ENCODE measurements at places on chromosomes 4 and X.

DNA sequence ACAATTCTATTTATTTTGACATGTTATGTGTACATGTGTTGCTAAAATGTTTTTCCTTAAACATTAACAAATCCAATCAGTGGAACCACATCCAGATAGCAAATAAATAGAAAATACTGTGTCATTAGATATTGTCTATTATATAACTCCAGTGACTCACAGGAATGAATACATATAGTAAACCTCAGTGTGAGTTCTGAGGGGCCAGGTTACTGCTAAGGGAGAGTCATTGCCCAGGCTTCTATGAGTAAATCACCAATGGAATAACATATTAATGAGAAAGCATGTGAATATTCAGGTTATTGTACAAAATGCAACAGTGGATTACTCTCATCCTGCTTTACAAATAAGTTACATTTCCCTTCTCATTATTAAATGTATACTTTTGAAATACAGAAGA is 27.2 kb downstream of the TACR3 start:
- DNase-seq: no peak

DNA sequence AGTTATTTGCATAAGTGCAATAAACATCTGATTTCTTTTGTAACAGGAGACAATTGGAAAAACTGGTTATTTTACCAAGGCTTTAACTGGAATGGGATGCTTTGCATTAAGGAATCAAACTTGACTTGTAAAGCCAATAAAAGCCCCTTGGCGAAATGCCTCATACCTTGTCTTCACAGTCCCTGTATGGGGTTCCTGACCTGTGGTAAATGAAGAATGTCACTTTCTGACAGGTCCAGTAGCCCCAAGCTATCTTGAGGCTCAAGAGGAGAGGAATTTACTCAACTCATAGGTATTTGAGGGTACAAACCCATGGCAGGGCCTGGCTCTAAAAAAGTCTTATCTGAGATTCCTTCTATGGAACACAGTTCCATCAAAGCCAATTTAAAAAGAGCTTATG is 78.0 kb downstream of the ACOX3 start:
- DNase-seq: no peak

GRCh38 chrX:47097018-47097417 is 18.8 kb downstream of the RGN start:
- no peak for DNase-seq

- no peak for DNase-seq
These were observed 22.2 kb downstream of the C4orf50 start for GRCh38 chr4:5995901-5996623.

DNA sequence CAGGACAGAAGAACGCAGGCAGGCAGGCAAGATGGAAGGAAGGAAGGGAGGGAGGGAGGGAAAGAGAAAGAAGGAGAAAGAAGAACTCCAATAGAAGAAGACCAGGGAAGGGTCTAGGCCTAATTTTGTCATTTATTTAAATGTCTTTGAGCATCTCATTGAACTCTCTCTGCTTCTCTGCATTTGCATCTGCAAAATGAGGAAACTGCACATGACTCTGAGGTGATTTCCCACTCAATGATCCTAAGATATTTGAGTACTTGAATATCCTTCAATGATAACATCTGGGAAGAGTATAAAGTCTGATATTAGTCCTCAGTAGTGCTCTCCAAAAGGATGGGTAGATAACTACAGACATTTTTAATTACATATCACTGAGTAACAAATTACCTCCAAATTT is 33.1 kb upstream of the RBPJ start:
- no peak for DNase-seq

DNA sequence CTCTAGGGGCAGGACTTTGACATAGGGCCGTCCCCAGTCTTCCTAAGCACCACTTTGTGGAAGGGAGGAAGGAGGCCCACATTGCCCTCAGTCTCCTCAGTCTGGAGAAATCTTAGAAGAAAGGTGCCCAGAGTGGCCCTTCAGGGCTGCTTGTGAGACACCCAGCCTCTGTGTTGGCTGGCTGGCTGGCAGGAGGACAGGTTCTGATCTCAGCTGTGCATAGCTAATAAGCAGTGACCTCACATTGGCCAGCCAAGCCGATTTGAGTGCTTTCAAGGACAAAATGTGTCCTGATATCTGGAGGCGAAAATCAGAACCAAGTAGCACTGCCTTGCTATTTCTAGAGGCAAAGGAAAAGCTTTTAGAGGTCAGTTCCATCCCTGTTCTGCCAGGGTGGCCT is 211.5 kb downstream of the BCOR start:
- DNase-seq: no peak

- DNase-seq: no peak
These were observed 167.0 kb downstream of the AASDH start for GRCh38 chr4:56220261-56220660.

DNA sequence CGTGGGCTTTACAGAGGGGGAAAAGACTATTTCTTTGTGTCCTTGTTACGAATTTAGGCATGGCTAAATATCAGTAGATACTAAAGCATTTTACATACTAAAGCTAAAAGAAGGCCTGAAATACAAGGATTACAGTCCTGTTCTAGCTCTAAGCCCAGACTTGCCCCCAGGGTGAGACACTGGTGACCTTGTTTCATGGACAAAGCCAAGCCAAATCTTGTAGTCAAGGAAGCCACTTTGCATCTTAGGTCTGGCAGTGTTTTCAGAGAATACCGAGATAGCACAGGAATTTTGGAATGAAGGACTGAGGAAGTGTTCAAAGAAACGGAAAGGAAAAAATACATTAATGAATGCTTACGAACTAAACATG is 733 bp upstream of the G3BP2 start:
- no peak for DNase-seq

- peak; percentile 21 for DNase-seq
These were observed 25.7 kb upstream of the CSF2RA start for GRCh38 chrX:1242891-1243402.

- no peak for DNase-seq
These were observed 175.4 kb upstream of the TENM3 start for GRCh38 chr4:182067828-182068227.

GRCh38 chr4:17688011-17688441 is 73.6 kb downstream of the MED28 start:
- no peak for DNase-seq

DNA sequence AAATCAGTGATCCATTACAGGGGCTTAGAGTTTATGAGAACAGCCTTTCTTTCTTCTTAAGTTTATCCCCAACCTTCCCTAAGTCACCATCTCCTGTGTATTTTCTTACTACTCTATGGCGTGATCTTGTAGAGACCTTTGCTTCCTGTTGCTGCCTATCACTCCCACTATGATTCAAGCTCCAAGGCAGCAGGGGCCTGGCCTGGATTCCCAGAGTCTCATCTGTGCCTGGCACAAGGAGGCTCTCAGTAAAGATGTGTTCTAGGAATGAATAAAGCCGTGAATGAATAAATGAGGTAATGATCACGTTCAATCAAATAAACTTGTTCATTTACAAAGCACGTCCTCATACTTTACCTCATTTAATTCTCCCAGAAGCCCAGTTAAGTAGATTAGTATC is 45.4 kb downstream of the CC2D2A start:
- no peak for DNase-seq

- no peak for DNase-seq
These were observed 894.0 kb upstream of the FRG1 start for GRCh38 chr4:189046642-189047041.

- no peak for DNase-seq
These were observed 158.4 kb downstream of the CHIC2 start for GRCh38 chr4:53905941-53906377.

- no peak for DNase-seq
These were observed 1.1 kb upstream of the USP38 start for GRCh38 chr4:143183513-143184216.

- no peak for DNase-seq
These were observed 35.7 kb upstream of the FMR1 start for GRCh38 chrX:147875866-147876596.

GRCh38 chr4:167100120-167100519 is 134.2 kb downstream of the SPOCK3 start:
- DNase-seq: no peak

GRCh38 chr4:13109536-13109935 is 374.6 kb downstream of the RAB28 start:
- no peak for DNase-seq

GRCh38 chr4:26462874-26463273 is 27.4 kb downstream of the CCKAR start:
- no peak for DNase-seq

DNA sequence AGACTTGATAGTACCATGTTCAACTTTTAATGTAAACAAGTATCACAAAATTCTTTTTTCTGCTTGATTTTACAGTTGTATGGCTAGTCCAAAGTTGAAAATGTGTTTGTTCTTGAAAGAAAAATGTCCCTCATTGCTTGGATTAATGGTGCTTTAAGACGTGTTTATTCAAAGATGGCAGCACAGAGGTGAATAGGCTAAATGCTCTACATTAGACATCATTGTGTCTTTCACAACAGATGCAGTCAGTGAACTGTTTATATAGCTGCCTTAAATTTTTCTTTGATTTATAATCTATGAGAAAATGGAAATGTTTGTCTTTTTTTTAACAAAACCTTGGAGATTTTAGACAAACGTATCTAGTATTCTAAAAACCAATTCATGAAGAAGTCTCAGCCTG is 137.3 kb downstream of the BMPR1B start:
- DNase-seq: no peak

- DNase-seq: no peak
These were observed 40.6 kb downstream of the ABLIM2 start for GRCh38 chr4:8118035-8118434.

GRCh38 chr4:172844556-172844955 is 324.1 kb upstream of the GALNT7 start:
- DNase-seq: no peak

DNA sequence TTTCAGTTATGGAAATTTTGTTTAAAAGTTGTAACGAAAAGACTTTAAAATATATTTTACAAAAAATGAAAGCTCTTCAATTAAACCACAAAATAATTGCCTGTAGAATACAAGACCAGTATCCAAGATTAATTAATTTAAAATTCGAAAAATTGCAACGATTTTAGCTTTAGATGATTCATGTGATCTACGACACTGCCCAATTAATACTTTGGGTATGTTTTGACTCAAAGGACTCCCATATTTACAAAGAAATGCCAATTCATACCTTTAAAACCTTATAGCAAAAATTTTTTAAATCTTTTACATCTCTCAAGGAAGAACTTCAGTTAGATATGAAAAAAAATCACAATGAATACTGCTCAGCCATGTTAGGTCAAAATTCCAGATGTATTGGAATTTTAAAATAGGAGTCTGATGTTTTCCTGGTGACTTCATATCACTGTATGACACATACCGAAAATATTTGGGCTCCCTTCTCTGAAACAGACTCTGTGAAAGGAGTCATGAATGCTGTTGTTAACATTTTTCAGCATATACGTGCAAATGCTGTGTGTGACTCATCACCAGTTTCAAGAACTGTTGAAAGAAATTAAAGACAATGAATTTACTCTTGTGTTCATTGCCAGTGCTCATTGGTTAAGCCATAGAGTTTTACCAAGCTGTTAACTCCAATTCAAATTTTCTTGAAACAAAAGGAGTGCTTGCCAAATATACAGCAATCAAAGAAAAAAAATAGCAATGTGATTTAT is 13.8 kb upstream of the SMS start:
- no peak for DNase-seq

DNA sequence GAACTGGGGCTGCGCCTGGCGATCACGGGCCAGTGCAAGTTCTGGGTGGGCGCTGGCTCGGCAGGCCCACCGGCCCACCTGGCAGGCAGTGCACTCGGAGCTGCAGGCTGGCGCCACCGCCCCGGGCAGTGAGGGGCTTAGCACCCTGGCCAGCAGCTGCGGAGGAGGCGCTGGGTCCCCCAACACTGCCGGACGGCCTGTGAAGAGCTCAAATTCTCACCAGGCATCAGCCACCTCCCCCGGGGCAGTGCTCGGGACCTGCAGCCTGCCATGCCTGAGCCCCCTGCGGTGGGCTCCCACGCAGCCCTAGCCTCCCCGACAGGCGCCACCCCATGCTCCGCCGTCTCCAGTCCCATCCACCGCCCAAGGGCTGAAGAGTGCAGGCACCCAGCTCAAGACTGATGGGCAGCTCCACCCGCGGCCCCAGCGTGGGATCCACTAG is 7.1 kb upstream of the ZNF330 start:
- no peak for DNase-seq

GRCh38 chrX:31714797-31715196 is 643.0 kb upstream of the FTHL17 start:
- no peak for DNase-seq

DNA sequence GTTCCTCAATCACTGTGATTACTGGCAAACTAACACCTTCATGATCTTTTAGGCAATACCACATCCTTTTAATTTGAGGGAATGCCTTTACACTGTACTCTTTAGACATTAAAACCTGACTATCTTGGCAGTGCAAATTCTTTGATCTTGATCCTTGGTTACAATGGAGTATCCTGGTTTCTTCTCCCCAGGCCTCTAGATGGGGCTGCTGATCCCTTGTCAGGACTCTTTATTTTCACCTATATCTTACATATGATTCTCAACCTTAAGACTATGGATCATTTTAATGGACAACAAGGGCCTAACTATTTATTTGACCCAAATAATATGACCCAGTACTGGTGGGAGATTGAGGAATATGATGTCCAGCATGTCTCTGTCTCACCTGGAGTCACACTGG is 1005.5 kb upstream of the INTU start:
- DNase-seq: no peak

DNA sequence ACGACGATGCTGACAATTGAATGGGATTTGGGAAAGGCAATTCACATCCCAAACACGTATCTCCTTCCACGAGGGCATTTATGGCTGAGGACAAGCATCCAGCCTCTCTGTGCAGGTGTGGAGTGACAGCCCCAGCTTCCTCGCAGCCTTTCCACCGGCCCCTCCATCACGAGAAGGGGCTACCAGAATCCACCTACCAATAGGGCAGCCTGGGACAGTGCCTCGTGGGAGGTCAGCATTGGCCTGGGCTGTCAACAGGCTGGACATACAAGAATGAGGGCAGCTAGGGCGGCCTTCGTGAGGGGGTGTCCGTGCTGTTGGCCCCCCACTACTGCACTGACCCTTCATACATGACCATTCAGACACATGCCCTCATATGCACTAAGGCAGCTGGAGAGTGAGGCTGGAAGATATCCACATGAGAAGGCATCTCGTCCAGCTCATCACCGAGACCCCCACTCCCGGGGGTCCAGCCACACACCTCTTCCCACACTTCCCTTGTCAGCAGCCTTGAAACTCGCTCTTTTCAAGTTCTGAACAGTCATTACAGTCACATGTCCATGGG is 81.0 kb upstream of the ADRA2C start:
- DNase-seq: no peak

DNA sequence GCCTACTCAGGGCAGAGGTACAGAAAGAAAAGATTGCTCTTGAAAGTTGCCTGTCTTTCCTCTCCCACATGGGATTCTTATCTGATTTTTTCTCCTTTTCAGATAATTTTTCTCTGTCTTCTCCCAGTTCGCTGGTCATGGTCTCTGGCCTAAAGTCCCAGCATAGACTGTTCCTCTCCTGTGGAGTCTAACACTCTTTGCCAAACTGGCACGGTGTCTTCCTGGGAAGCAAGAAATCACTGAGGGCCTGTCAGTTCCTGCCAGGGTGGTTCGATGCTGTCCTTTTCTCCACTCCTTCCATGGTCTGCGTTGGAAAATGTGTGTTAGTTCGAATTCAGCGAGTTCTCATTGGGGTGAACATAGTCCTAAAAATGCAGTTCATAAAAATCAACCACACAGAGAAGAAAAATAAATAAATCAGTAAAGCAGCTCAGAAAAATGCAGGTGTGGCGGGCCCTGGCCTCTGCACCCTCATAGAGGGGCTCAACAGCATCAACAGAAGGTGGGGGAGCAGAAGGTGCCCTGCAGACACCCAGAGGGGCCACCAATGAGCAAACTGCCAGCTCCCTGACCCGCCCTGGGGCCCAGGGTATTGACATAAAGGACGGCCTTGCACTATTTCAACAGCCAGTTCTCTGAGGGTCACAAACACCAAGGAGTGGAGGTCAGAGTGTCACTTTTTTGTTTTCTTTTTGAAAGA is 2.1 kb downstream of the RGN start:
- no peak for DNase-seq
